ENCODE measurements at places on chromosomes 4 and X.

DNA sequence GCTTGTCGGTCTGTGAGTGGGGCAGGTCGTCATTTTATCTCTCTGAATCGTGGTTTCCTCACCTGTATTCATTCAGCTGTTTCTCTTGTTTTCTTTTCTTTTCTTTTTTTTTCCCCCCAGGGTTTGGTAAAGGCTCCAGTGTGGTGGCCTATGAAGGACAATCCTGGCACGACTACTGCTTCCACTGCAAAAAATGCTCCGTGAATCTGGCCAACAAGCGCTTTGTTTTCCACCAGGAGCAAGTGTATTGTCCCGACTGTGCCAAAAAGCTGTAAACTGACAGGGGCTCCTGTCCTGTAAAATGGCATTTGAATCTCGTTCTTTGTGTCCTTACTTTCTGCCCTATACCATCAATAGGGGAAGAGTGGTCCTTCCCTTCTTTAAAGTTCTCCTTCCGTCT is 41.4 kb downstream of the MAP7D3 start:
- no peak for DNase-seq

GRCh38 chrX:13688384-13688957 is 457 bp upstream of the RAB9A start:
- no peak for DNase-seq

- DNase-seq = no peak
Observed at GRCh38 chrX:9927698-9928482, 39.3 kb upstream of the CLDN34 start.

DNA sequence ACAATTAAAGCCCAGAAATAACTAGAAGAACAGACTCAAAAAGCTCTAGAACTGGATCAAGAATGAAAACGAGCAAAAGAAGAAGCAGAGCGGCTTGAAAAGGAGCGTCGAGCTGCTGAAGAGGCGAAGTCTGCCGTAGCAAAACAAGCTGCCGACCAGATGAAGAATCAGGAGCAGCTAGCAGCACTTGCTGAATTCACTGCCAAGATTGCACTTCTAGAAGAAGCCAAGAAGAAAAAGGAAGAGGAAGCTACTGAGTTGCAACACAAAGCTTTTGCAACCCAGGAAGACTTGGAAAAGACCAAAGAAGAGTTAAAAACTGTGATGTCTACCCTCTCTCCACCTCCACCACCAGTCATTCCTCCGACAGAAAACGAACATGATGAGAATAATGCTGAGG is 56.1 kb upstream of the PPP4R3C start:
- no peak for DNase-seq

DNA sequence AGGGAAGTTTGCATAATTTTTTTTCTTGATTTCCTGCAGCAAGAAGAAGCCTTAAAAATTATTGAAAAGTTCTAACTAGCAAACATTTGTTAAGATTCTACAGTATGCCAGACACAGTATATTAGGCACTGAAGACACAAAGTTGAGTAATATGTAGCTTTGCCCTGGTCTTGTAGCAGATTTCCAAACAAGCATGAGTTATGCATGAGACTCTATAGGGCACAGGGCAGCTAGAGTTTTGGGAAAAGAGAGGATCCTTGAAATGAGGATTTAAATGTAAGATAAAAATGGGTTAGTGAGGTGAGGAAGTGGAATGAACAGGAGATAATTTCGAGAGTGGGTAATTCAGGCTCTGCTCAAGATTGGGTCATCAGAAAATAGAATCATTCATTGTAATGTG is 8.6 kb upstream of the GPRIN3 start:
- no peak for DNase-seq

DNA sequence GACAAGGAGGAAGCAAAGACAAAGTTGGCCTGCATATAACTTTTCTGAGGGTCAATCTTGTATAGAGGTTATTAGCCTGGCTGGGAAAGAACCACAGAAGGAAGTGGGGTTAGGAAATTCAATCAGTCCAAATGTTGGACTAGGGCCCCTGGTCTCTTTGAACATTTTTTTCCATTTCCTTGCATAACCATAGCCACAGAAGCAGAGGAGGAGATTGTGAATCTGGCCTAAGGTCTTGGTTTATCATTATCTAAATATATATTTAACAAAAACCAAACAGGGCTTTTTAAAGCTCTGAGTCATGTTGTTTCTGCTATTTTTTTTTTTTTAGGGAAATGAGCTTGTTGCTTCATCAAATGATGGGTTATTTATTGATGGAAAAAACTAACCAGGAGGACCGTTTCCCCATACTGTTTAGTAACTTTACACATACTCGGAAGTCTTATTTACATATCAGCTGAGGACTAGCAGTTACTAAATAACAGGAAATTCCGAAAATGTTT is 97.7 kb upstream of the ACSL4 start:
- no peak for DNase-seq

DNA sequence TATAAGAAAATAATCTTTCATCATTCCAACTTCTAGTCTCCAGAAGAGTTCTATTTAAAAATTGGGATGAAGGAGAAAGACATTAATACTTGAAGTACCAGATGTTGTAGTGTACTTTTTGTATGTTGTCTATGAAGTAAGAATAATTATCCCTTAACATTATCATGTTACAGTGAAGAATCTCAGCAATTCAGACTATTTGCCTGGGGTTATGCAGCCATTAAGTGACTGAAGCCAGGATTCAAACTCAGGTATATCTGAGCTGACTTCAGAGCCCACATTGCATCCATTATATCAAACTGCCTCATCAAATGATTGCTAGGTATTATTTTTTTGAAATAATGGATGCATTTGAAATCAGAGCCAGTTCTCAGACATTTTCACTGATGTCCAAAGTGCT is 76.1 kb upstream of the FHDC1 start:
- DNase-seq = no peak

DNA sequence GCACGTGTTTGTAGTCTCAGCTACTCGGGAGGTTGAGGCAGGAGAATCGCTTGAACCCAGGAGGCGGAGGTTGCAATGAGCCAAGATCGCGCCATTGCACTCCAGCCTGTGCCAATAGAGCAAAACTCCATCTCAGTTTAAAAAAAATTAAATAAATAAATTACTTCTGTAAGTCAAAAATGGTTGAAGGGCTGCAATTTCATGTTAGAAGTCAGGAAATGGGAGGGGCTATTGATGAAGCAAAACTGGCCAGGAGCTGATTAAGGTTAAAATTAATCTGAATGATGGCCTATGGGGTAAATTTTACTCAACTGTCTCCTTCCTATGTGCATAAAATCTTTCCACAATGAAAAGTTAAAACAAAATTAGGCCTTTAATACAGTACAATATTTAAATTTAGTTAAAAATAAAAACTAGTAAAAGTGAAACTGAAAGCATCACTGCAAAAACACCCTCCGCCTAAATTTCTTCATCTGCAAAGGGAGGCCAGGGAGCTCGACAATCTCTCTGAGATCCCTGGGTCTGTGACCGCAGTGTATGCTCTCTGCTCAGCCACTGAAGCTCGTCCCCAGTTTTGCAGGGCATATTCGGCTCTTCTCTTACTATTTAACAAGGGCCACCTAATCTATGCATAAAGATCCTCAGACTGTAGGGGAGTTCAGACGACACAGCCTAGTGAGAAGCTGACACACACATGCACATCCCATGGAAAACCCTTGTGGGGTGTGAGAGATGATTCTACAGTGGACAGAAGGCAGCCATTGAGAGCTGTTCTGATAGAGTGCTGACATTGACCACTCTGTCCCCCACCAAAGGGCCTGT is 57.2 kb downstream of the IRF2 start:
- peak; percentile 34 for DNase-seq

GRCh38 chrX:43949669-43950068 is 23.5 kb downstream of the NDP start:
- DNase-seq = peak; percentile 17

- no peak for DNase-seq
Observed at GRCh38 chrX:105314458-105314857, 94.0 kb upstream of the TEX13A start.

GRCh38 chr4:177290780-177291179 is 18.9 kb upstream of the NEIL3 start:
- no peak for DNase-seq

DNA sequence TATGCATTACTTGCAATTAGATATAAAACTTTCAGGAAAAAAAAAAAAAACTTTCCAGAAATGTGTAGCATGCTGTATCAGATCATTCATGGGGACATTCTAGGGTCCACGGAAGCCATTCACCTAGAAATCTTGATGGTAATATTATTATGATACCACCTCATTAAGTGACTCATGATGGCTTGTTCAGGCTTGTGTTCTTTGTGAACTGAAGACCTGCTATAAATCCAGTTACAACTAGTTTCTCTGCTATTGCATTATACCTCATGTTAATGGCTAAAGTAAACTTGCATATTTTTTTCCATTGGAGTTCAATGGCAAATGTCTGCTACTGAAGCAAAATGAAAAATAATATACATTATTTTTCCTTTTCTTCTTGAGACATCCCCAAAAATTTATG is 35.3 kb upstream of the PTPN13 start:
- DNase-seq = no peak

GRCh38 chr4:181224852-181225251 is 1018.4 kb upstream of the TENM3 start:
- no peak for DNase-seq

DNA sequence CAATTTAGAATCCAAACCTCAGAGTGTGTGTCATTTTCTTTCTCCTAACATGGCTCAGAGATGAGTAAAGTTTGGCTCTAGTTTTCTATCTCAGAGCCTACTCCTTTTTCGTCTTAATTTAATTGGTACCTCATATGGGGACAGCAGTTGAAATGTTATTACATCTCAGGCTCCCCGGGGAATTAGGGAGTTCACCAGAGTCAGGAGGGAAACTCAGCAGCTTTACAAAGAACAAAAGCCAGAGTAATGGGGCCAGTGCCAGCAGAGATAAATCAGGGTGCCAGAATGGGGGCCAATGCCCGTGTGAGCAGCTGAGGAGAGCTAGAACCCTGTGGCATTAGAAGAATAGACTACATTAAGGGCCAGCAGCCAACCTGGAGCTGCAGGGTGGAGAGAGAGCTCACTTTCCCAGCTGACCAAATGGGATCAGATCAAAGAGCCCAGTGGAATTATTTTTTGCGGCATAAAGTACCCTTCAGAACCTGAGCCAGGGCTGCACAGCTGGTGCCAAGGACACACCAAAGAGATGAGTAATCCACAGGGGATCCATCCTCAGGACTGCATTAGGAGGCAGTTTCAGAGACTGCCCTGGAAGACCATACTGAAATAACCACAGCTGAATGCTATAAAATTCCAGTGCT is 207.1 kb upstream of the DKK2 start:
- DNase-seq = no peak

DNA sequence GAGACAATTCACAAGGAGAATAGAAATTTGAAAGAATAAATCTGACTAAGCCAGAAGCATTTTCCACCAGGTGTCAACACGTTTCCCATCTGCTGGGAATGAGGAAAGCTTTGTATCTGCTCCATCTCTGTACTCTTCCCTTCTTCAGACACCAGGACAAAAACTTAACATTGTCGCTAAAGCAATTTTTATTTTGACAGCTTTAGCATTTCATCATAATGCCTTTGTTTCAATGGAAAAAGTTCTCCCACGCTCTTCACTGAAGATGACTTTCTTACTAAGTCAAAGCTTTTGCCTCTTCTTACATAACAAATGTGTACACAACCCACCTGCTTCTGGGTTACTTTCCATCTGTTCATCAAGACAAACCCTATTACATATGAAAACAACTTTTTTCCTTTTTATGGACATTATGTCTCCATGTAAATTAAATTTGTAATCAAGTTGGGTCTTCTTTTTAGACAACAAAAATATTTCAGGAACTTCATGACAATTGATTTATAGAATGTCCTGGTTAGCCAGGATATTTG is 141.7 kb upstream of the GUCY1A1 start:
- no peak for DNase-seq

GRCh38 chr4:101288365-101289145 is 58.8 kb downstream of the PPP3CA start:
- no peak for DNase-seq

All from stimulated activated CD4-positive, alpha-beta T cell treated with anti-CD3 and anti-CD28 coated beads, Interleukin-12 subunit alpha, Interleukin-12 subunit beta, amount 100 ng/mL, for 24 hours (primary cell).